ENCODE measurements at places on chromosomes 1 and 21. TPM values are rescaled to one million over a fixed set of nuclear protein-coding genes. Genes with fewer than 3 reads are reported as not detected.

DNA sequence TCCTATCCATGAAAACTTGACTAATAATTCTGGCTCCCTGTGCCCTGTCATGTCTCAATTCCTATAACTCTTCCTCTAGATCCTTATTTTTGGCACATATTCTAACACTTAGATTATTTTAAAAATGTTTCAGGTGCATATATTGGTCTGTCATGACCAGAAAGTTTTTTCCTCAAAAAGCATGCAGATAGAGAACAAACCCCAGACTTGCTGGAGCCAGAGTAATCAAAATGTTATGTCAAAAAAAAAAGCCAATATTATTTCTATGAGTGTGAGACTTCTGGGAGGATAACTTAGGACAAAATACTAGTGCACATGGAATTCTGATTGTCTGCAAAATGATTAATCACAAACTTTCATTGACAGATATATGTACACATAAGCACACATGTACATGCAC lies 135.1 kb upstream of the MROH9 start:
- DNase-seq = no peak

Gene SLC6A9
- total RNA-seq = 0.20 TPM

Gene FAM3B
- not detected for total RNA-seq

Gene GJA5
- not detected for total RNA-seq

Gene KRTAP19-3
- total RNA-seq = not detected

Gene TMPRSS3
- total RNA-seq = 4.0 TPM

Measured in CD4-positive, CD25-positive, alpha-beta regulatory T cell (primary cell).